ENCODE measurements at places on chromosomes 12 and 14.
A peak's percentile ranks its signal among the peaks of the same experiment; 100 is the strongest.

DNA sequence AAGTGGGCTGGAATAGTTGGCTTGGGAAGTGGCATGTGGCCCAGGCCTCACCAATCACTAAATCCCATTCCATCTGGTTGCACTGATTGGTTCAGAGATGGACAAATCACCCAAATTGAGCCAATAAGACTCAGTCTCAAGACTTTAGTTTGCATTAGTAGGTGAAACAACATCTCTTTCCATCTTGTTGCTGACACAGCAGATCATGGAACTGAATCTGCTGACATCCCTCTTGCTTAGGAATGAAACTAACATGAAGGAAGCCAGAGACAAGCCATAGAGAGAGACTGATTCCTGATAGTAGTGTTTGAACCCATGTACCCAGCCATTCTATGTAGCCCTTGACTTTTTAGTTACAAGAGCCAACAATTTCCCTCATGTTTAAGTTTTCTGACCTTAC lies 307.0 kb downstream of the GLT1D1 start:
- DNase-seq: no peak

DNA sequence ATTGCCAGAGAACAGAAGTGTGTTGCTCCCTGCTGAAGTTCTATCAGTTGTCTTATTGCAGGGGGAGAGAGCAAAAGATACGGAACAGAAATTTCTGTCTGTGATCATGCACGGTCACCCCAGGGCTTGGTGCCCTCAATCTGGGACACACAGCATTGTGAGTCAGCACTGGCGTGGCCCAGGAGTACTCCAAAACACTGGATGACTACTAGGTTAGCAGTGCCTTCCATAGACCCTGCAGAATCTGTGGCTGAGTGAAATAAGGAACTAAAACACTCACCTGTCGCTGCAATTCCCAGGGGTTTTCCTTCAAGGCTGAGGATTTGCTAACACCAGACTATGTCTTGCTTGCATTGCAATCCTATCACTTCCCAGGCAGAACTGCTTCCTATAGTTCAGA lies 165.5 kb downstream of the ANO6 start:
- no peak for DNase-seq

DNA sequence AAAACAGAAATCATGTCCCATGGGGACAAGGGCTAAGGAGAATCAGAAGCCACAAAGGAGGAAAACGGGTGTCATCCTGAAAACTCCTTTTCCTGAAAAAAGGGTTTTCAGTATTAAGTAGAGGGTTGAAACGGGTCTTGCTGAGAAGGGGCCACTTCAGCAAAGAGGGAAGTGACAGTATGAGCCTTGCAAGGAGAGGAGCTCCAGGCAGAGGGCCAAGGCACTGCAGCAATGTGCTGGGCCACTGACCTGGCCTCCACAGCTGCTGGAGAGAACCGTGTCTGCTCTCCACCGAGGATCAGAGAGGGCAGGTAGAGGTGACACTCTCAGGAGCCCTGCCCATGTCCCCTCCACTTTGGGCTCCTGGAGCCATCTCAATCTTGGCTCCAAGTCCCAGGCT lies 103.3 kb downstream of the NCOR2 start:
- no peak for DNase-seq

DNA sequence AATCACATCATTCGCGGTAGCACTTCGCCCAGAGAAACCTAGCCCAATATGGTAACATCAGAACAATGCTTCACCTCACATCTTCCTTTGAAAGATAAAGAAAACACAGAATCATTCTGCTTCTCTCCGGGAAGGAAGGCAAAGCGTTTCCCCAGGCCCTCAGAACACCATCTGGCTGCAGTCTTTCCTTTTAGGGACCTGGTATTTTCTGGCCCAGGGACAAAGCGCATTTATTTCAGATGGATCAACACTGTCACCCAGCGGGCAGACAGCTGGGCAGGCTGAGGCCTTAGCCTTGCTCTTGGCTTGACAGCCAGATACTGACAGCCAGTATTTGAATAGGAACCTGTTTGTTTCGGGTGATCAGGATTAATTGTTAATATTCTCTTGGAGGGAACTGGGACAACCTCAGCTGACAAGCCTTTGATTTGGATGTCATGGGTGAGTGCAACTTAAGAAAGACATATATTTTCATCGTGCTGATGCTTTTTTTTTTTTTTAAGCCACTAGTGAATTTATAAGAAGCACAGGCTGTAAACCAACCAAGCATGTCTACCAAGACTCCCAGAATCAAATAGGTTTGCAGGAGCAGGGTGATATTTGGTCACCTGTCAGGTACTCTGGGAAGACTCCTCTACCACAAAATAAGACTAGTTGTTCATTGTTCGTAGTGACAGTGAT lies 118.9 kb downstream of the VEZT start:
- DNase-seq: peak; percentile 79

GRCh38 chr12:125418902-125419564 lies 353.8 kb downstream of the AACS start:
- DNase-seq: no peak

DNA sequence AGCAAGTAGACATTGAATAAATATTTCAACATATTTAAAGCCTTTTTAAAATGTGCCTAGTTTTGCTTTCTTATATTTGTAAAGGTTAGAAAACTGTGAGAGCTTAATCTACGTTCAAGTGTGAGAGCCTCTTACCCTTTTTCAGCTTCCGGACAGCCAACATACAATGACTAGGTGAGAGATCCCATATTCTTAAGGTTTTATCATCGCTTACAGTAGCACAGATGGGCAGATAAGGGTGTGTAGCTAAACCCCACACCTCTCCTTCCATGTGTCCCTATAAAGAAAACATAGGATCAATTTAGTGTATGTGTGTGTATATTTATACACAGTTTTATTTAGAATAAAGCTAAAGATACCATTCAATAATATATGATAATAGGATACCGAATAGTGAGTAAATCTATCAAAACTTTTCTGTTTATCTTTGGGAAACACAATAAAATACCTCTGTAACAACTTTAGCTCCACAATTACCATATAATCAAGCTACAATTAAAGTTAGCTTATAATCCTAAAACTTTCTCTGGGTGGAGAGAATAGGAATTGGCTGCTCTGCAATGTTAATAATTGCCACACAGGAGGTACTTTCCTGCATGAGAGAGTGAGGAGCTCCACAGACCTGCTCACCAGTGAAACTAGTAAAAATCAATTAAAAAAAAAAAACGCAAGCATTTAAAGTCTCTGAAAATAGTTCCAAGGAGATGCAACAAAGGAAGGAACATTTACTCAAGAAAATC lies 110.8 kb downstream of the EML5 start:
- DNase-seq: no peak

DNA sequence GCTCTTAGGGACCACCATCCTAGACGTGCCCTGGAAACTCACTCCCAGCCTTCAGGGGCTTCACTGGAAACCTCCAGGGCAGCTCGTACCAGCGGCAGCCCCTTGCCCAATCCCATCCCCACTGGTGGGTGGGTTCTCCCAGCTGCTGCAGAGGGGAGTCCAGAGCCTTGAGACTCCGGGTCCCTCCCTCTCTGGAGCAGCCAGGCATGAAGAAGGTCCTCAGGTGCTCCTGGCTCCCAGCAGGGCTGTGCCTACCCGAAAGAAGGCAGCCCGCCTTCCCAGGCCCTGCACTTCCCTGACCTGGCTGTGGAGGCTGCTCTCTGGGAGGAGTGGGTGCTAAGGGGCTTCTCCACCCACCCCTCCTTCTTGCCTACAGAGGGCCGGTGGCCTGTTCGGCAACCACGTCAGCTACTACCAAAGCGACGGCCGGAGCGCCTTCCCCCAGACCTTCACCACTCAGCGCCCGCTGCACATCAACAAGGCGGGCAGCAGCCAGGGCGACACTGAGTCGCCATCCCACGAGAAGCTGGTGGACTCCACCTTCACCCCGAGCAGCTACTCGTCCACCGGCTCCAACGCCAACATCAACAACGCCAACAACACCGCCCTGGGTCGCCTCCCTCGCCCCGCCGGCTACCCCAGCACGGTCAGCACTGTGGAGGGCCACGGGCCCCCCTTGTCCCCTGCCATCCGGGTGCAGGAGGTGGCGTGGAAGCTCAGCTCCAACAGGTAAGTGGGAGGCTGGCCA lies 115.5 kb upstream of the FKBP4 start:
- DNase-seq: no peak

DNA sequence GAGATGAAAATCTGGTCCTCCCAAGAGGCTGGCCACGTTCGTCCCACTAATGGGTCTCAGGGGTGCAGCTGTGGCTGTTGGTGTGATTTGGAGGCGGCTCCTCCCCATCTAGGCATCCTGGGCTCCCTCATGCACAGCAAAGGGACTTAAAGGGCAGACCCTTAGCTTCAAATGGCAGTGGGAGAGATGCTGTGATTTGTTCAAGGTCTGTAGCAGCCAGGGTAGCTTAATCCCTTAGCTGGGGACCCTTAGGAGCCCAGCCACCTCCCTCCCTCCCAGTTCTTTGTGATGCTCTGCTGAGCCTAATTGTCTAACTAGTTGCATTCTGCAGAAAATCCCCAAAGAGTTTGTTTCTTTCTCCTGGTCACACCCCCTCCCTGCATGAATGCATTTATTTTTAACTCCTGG lies 18.3 kb downstream of the DYRK4 start:
- no peak for DNase-seq

- no peak for DNase-seq
Measured at GRCh38 chr14:63896278-63896720, 43.5 kb downstream of the SYNE2 start.

DNA sequence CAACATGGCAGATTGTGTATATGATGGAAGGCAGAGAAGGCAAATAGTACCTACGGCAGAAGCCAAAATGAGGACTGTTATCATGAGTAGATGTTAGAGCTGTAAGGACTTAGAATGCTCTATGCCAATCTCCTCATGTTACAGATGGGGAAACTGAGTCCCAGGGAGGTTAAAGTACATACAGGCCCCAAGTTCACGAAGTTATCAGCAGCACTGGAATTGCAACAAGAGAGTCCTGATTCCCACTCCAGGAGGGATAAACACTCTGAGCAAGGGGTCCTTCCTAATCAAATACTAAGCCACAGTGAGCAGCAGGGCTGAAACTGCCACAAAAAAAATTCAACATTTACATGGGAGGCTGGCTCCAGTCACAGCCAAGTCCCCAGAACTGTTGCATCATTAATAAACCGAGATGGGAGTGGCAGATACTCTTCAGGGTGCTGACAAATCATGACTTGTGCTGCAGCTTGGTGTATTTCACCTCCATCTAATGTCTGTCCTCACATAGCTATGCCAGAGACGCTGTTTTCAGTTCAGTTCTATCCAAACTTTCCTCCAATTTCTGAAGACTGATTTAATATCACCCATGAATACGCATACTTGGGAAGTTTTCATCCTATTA lies 24.2 kb downstream of the NUAK1 start:
- no peak for DNase-seq

GRCh38 chr12:52230364-52231281 lies 2.4 kb upstream of the KRT7 start:
- DNase-seq: no peak

DNA sequence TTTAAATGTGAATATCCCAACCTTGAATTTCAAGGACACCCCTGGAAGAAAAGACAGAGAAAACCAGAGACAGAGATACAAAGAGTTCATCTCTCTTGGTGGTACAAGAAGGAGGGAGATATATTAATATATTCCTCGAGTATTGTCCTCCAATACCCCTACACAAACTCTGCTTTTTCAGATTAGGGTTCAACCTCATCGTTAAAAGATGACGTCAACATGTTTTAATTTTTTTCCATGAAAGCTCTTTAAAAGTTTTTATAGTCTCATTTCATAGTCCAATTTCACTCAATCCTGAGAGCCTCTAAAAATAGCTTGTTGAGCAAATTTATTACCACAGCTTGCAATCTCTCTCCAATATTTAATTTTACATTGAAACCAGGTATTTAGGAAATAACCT lies 19.4 kb downstream of the RHOJ start:
- DNase-seq: no peak

DNA sequence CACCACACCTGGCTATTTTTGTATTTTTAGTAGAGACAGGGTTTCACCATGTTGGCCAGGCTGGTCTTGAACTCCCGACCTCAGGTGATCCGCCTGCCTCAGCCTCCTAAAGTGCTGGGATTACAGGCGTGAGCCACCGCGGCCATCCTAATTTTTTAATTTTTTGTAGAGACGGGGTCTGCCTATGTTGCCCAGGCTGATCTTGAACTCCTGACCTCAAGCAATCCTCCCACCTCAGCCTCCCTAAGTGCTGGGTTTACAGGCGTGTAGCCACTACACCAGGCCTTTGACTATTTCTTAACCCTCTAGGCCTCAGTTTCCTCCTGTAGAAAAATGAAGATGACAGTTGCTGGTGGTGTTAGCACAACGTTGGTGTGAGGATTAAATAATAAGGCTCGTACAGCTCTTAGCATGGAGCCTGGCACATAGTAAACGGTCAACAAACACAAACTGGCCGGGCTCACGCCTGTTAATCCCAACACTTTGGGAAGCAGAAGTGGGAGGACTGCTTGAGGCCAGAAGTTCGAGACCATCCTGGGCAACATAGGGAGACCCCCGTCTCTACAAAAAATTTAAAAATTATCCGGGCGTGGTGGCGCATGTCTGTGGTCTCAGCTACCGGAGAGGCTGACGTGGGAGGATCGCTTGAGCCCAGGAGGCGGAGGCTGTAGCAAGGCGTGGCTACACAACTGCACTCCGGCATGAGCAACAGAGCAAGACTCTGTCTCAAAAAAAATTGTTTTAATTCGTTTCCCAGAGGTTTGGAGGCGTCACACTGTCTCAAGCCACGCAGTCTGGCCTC lies 979 bp downstream of the DDX54 start:
- DNase-seq: no peak

- DNase-seq: no peak
Measured at GRCh38 chr14:55265197-55265596, 6.0 kb upstream of the FBXO34 start.

GRCh38 chr12:131040491-131040890 lies 86.8 kb downstream of the ADGRD1 start:
- no peak for DNase-seq

DNA sequence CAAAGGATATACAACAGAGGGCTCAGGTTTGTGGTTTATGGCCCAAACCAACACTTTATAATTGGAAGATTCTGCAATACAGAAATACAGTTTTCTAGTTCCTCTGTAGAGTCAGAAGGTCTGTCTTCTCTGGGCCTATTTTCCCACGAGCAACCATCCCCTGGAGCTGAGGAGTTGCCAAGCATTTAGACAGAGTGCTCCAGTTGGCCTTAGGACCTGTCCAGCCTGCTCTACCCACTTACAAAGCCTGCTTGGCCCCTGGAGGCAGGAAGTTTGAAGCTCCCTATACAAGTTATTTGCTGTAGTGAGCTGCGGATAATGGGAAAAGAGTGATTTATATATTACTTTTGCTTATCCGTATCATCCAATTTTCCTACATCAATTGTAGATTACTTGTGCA lies 60.8 kb upstream of the HSPB8 start:
- peak; percentile 16 for DNase-seq

DNA sequence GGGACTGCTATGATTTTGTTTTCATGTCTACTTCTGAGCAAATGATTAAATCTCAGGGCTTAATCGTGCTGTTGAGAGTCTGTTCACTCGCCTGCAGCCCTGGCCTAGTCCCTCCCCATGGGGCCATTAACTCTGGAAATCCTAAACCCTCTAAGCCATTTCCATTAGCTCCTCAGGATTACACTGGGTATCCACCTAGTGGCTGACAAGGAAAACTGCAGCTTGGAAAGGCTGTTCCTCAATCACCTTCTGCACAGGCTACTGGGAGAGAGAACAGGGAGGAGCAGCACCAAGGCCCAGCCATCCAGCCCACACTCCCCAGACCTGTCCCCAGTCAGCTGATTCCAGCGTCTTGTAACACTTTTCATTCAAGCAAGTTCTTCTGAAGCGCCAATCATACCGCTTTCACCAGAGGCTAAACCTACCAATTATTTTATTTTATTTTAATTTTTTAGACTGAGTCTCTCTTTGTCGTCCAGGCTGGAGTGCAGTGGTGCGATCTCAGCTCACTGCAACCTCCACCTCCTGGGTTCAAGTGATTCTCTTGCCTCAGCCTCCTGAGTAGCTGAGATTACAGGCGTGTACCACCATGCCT lies 48.7 kb downstream of the NEUROD4 start:
- DNase-seq: peak; percentile 3
